Panc1 (cell line): ENCODE measurements at places on chromosomes 7 and 10.

- DNase-seq = no peak
Measured at GRCh38 chr10:73110345-73110849, at the start of gene NUDT13. Gene NUDT13 (plus strand): TSS chr10:73110455. CDS start chr10:73114366, 3,911 bp downstream.

GRCh38 chr10:2067015-2067414, 329.7 kb upstream of the ADARB2 start:
- DNase-seq = no peak

DNA sequence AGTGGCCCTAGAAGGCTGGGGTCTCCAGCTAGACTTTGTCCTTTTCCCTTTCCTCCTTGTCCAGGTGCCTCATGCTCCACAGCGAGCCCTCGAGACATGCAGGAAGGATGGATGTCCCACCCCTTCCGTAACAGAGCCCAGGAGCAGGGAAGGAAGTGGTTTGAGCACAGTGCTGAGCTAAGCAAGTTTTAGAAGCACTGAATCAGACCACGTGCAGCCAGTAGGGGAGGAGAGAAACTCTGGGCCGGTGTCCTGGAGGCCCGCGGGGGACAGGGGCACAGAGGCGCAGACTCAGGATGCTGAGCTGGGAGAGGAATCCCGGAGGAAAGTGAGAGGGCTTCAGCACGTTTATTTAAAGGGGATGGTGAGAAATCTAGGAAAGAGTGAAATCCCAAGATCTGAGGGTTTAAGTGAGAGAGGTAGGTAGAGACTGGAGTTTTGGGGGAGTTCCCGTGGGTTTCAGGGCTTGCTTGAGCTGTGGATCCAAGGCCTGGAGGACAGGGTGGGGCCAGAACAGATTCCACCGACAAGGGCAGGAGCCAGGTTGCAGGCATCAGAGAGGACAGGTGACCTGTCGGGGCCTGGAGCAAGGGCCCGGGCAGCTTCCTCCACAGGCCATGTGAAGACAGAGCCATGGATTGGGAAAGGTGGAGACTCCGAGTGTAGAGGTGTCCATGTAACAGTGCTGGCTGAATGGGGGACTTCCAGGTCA, 4.4 kb upstream of the IRF5 start:
- no peak for DNase-seq

DNA sequence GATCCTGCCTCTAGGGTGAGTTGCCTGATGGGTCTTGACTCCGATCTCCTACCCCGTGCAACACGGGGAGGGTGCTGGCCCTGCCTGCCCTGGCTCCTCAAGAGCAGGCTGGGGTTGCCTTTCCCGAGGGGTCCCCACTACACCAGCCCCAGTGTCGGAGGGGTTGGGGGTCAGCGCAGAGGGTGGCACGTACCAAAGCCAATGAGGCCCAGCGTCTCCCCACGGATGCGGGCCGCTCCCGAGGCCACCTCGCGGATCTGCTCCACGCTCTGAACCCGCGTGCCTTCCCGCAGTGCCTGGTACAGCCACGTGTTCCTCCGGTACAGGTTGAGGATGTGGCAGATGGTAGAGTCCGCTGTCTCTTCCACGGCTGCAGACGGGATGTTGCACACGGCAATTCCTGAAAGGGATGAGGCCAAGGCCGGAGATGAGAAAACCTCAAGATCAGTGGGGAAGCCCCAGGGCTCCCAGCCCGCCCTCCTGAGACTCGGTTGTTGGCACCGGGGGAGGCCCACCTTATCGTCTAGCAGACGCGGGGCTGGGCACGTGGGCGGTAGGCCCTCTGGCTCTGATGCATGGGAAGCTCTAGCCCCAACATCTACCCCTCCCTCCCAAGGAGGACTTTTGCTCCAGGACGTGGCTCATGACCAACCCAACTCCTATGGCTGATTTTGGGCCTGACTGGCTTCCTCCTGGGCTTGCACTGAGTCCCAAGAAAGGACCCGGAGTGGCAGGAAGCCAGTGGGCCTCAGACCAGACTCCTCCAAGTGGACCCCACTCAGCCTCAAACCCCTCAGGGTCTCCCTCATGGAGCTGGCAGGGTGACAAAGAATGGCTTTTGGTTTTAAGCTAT, 56.1 kb downstream of the ZRANB1 start:
- no peak for DNase-seq

GRCh38 chr7:138556771-138557484, 96.9 kb downstream of the TRIM24 start:
- peak; percentile 2 for DNase-seq

- peak; percentile 50 for DNase-seq
Measured at GRCh38 chr7:7103343-7104313, 78.7 kb upstream of the C1GALT1 start.

GRCh38 chr7:148253629-148254028, 336.9 kb upstream of the C7orf33 start:
- no peak for DNase-seq

DNA sequence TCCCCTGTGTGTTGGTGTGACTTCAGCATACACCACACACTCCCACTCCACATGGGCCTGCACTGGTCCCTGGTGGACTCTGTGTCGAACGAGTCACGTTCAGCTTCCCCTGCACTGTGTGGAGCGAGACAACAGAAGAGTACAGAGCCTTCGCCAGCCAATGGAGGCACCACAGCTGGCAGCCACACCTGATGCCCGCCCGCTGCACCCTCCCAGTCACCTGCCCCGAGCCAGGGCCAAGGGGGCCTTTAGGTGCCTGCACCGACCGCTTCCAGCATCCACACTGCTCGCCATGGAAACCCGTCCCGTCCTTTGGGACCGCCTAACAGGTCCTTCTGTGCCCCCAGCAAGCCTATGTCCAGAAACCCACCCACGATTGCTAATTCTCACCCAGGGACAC, 9.2 kb downstream of the FOXL3 start:
- DNase-seq = no peak

- no peak for DNase-seq
Measured at GRCh38 chr7:128365432-128365831, 3.9 kb upstream of the PRRT4 start.

GRCh38 chr10:7484456-7485243, 73.8 kb upstream of the SFMBT2 start:
- DNase-seq = no peak

GRCh38 chr7:99558306-99559174, at the start of gene ZNF655:
Gene ZNF655 (plus strand): TSS chr7:99558642. CDS start chr7:99560560, 1,918 bp downstream.
- DNase-seq = no peak

GRCh38 chr7:140966561-140967233, 42.0 kb upstream of the BRAF start:
- no peak for DNase-seq

DNA sequence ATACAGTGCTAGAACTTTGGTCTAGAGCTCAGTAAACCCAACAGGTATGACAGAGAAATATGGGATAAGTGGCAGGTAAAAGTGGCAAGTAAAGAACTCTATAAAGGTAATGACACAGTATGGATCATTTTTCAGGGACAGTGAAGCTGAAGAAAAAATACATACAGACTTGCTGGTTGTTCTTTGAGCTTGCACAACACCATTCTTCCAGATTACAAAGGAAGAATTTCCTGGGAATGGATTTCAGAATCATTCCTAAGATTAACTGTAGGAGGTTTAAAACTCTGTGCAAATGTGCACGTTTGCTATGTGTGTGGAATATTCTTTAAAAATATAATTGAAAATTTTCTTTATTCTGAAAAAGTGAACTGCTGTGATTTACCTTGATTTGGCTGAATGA, 36.0 kb downstream of the PHF14 start:
- no peak for DNase-seq

GRCh38 chr10:31619531-31620061, 300.6 kb downstream of the ZEB1 start:
- no peak for DNase-seq

DNA sequence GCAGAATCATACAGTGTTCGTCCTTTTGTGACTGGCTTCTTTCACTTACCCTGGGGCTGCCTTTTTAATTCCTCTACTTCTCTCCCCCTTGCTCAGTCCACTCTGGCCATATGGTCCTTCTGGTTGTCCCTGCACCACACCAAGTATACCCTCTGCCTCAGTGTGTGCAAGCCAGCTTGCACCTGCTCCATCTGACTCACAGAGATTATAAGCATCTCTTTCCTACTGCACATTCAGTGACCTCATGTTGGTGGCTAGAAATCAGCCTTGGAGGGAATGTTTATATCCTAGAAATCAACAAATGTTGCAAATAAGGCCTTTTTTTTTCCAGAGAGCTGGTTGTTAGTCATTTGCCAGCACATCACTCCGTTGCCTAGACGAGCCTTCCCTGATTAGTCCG, 67.5 kb upstream of the C10orf90 start:
- no peak for DNase-seq

DNA sequence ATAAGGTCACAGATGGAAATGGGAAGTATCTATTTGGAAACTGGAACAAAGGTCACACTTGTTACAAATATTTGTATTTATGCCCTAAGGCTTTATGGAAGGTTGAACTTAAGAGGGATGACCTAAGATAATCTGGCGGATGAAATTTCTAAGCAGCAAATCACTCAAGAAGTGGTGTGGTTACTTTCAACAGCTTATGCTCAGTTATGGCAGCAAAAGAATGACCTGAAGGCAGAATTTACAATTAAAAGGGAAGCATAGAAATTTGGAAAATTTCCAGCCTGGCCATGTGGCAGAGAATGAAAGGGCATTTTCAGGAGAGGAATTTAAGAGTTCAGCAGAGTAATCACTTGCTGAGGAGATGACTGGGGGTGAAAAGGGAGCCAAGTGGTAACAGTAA, 95.8 kb upstream of the TNS3 start:
- DNase-seq = no peak

- no peak for DNase-seq
Measured at GRCh38 chr10:51369903-51370302, 295.6 kb downstream of the PRKG1 start.

- DNase-seq = no peak
Measured at GRCh38 chr7:100174582-100174981, 2.6 kb downstream of the GPC2 start.

- no peak for DNase-seq
Measured at GRCh38 chr7:101441890-101442289, 79.2 kb downstream of the COL26A1 start.

DNA sequence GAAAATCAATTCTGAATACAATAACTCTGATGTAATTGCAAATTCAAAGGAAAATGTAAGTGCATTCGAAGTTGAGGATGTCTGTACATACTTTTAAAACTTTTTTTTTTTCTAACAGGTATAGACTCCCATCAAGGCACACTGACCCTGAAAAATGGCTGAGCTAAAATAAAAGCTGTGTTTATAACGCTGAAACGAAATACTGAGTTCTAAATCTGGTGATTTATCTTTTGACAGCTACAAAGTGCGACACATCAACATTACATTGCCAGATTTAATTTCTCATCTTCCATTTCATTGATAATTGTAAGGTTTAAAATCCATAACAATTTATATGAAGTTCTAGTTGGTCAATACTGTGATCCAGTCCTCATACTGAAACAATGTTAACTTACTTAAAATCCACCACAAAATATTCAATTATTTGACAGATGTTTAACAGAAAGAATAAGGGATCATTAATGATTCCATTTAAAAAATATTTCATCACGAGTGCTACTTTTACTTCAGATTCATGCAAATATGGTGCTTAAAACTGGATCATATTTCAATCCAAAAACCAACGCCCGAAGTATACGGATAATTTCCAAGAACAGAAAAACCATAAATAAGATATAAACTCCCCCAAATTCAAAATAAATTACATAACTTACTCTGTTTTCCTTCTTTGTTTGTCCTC, 1.4 kb downstream of the RAB11FIP2 start:
- DNase-seq = no peak

- peak; percentile 28 for DNase-seq
Measured at GRCh38 chr10:24503461-24504320, 220.0 kb downstream of the ARHGAP21 start.

DNA sequence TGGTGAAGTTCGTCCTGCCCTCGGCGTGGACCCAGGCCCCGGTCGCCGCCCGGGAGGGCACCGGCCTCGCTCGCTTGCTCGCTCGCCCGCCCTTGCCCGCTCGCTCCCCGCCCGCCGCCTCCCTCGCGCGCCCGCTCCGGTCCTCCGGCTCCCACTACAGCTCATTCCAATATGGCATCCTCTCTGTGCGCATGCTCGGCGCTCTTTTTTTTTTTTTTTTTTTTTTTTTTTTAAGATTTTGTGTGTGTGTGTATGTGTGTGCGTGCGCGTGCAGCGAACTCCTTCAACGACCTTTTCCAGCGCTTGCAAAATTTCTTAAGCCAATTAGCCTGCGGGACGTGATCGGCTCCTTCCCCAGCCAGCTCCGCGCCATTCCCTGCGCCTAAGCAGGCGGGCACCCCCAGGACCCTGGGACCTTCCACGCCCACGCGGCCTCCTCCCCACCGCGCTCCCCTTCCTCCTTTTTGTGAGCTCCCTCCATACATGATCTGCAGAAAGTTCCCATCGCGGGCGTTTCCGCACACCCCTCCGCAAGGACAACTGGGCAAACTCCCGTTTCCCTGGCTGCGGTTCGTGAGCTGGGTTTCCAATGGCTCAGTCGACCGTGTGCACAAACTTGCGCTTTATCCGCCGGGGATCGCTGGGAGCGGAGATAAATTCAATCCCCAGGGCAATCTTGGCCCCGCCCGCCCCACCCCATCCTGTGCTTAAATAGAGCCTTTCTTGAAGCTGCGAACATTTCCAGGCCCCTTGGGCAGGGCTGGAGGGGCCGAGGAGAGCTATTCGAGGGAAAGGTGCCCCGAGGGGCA, at the start of gene SFMBT2:
Gene SFMBT2 (minus strand): TSS at position 173 of the 809 bp plus-strand sequence. CDS start 29,136 bp downstream, outside the sequence.
- no peak for DNase-seq

- no peak for DNase-seq
Measured at GRCh38 chr10:122021379-122021778, 32.4 kb downstream of the TACC2 start.

- peak; percentile 88 for DNase-seq
Measured at GRCh38 chr7:148962823-148963582, 65.3 kb downstream of the PDIA4 start.

- DNase-seq = no peak
Measured at GRCh38 chr10:57692255-57692980, 575.3 kb downstream of the IPMK start.

- no peak for DNase-seq
Measured at GRCh38 chr7:158053183-158053915, 534.3 kb downstream of the PTPRN2 start.

GRCh38 chr7:107711301-107711700, 32.6 kb upstream of the CBLL1 start:
- DNase-seq = no peak

DNA sequence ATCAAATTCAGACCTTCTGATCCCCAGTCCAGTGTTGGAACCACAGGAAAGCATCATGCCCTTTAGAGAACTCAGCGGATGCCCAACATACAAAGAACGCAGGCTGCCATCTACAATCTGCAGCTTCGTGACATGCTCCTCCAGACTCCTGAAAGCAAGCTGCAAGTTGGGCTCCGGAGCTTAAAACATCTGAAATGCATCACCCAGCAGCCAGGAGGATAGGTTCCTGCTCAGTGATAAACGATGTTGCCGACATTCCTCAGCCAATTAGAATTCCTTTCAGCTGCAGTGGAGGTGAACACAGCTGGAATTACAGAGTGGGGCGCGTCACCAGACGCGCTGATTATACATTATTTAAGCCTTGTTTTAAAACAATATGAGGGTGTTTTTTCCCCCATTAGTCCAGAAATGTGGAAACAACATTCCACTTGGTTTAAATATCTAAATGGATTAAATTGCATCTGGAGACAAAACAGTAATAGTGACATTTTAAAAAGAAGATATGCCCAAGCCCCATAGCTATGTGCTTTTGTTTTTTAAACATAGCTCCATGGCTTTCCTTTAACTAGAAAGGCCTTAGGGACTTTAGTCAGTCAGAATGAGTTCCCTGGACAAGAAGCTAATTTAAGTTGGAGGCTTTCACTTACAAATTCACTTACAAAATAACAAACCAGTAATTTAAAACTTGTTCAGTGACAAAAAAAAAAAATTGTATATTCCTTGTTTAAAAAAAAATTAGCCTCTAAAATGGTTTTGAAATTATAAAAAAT, 6.3 kb downstream of the SMURF1 start:
- DNase-seq = no peak
